NCI-H2171 treated with DMSO at 0.1 percent for 48 hours (cell line): ENCODE measurements at places on chromosomes 13 and 19.

DNA sequence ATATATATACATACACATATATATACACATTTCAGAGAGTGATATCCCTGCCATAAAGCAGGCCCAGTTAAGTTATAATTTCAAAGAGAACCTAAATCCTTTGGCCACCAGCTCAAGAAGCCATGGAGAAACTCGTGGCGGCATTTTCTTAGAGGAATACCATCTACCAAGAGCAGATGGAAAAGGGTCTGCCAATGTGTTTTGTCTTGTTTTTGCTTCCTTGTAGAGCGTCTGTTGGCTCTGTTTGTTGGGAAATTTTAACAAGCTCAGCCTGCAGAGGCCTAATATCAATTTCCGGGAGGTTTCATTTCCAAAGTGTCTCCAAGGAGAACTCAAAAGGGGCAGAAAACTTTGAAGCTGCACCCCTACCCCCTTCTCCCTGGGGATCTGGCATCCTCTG lies 140.5 kb downstream of the IER2 start:
- no peak for DNase-seq

- no peak for DNase-seq
Observed at GRCh38 chr13:39597838-39598237, 5.2 kb downstream of the LHFPL6 start.

DNA sequence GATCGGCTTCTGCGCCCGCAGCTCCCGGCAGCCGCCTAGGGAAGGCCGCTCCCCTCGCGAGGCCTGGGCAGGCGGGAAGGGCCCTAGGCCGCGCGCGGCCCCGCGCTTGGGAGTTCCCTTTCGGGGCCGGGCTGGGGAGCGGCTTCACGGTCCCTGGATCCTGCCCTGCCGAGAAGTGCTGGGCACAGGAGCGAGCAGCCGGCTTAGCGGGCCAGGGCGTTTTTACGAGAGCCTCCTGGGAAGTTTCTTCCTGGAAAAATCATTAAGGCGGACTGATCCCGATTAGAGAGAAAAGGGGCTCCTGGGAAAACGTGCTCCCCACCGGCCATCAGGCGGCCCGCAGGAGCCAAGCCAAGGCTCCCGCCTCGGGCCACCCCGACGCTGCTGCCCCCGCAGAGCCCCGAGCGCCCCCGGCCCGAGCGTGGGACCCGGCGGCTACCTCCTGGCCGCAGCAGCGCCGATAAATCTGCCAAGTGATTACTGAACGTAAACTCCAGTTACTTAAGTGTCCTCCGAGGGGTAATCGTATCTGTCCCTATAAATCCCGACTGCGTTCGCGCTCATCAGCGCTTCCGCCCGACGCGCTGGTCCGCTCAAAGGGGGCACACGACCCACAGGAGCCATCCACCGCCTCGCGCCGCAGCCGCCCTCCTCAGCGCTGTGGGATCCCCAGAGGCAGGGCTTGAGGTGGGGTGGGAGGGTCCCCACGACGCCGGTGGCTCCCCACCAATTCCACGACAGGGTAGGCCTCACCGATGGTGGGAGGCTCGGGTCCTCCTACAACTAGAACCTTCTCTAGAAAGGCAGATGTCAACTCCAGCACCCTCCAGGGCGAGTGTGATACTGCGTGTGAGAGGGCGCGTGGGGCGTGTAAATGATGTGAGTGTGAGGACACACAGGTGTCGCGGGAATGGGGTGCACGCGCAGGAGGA lies 2.8 kb downstream of the ZIC5 start:
- peak; percentile 35 for DNase-seq

DNA sequence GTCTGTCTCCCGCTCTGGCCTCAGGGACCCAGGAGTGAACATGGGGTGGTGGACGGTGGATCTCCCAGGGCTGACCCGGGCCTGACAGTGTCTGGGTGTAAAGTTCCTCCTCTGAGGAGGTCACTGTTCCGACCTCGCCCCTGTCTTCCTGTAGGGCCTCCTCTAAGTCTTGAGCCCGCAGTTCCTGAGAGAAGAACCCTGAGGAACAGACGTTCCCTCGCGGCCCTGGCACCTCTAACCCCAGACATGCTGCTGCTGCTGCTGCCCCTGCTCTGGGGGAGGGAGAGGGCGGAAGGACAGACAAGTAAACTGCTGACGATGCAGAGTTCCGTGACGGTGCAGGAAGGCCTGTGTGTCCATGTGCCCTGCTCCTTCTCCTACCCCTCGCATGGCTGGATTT lies at the start of gene SIGLEC9:
Gene SIGLEC9, plus strand, starts transcription at position 178 of the 400 bp plus-strand sequence. Its CDS starts 69 bp downstream, at position 247.
- no peak for DNase-seq

GRCh38 chr13:101307181-101307701 lies 109.1 kb downstream of the NALCN start:
- DNase-seq: no peak
